Osteocyte (in vitro differentiated cells): ENCODE measurements at places on chromosomes 4 and X. TPM values are rescaled to one million over a fixed set of nuclear protein-coding genes. Genes with fewer than 3 reads are reported as not detected.
A peak's percentile ranks its signal among the peaks of the same experiment; 100 is the strongest.

GRCh38 chrX:47662144-47662657 lies 3.2 kb upstream of the UXT start:
- DNase-seq = peak; percentile 46

DNA sequence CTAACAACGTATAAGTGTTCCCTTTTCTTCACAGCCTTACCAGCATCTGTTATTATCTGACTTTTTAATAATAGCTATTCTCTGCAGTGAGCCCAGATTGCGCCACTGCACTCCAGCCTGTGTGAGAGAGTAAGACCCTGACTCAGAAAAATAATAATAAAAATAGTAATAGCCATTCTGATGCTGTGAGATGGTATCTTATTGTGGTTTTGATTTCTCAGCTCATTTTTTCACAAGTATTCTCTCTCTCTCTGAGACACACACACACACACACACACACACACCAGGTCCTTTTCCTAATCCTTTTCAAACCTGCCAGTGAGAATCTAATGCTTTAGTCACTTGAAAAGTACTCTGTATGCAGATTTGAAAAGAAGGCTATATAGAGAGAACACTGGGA lies 89.8 kb downstream of the CHIC2 start:
- no peak for DNase-seq

GRCh38 chr4:83331956-83332355 lies 2.7 kb downstream of the HPSE start:
- DNase-seq = no peak

The VCX2 gene
- total RNA-seq = not detected in 2 replicates

The RNF175 gene
- 0.32 TPM in 1 of 2 replicates, not detected in the other for total RNA-seq

The PLAC1 gene
- total RNA-seq = not detected in 2 replicates

The NAP1L2 gene
- not detected in 2 replicates for total RNA-seq
